ENCODE measurements at places on chromosomes 2 and 18. TPM values are rescaled to one million over a fixed set of nuclear protein-coding genes. Genes with fewer than 3 reads are reported as not detected.

- no peak overlapping the region for H3K27ac ChIP-seq
- H3K4me3 ChIP-seq, result no peak overlapping the region
- no peak for ATAC-seq
- no peaks in the 10 kb centered on the region for H3K4me1 ChIP-seq
These were observed 82.8 kb downstream of the QPCT start for GRCh38 chr2:37427241-37427640.

The GPAT2 gene
- total RNA-seq, result 2.7 TPM

DNA sequence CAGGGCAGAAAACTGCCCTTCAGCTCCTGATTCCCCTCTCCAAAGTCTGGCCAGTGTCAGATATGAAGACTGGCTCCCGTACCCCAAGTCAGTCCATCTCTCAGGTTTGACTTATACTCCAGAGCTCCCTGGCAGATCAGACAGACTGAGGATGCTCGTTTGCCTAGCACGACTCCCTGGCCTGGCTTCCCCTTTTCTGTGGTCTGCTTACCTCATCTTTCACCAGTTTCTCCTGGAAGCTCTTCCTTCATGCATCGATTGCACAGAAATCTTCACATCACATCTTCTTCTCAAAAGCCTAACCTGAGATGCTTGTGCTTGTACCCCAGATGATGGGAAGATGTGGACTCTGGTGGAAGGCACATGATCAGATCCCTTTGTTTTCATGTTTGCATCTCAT is 387.9 kb upstream of the POU3F3 start:
- peaks cover 3% of the 10 kb centered on the region for H3K27me3 ChIP-seq
- H3K36me3 ChIP-seq, result no peaks in the 10 kb centered on the region
- no peak overlapping the region for H3K27ac ChIP-seq
- ATAC-seq, result no peak

DNA sequence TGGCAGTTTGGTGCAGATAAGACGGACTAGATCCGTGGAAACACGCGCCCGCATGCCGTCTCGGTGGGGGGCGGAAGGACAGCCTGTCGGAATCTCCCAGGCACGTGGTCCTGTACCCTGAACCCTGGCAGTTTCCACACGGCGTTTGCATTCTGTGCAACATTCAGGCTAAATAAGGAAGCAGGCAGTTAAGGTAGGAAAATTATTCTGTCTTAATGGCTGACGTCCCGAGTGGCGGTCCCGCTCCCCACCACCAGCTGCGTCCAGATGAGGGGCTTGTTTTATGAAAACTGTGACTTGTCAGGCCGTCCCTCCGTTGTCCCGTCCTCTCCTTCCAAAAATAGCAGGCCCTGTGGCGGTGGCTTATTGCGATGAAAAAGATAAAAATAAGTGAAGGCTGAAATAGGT is 120.2 kb downstream of the NFATC1 start:
- peaks cover 35% of the 10 kb centered on the region for H3K4me1 ChIP-seq
- ATAC-seq, result no peak
- H3K27me3 ChIP-seq, result no peaks in the 10 kb centered on the region
- H3K27ac ChIP-seq, result peak overlapping the region; percentile 94

DNA sequence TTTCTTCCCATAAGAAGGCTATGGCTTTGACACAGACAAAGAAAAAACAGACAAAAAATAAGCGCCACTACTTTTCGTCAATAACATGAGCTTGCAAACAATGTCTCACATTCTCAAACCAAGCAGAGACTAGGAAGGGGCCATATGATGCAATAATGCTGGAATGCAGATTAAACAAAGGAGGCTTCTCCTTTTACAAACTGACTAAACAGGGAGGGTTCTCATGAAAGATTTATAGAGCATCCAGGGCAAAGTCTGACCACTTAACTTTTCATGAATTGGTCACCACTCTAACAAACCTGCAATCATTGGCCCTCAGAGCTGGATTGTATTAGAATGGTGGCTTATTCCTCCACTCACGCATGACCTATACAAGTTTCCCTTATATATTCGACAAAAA is 663.3 kb upstream of the CHAC2 start:
- no peak overlapping the region for H3K4me3 ChIP-seq
- no peaks in the 10 kb centered on the region for H3K36me3 ChIP-seq
- no peak overlapping the region for H3K27ac ChIP-seq
- no peaks in the 10 kb centered on the region for H3K4me1 ChIP-seq
- H3K27me3 ChIP-seq, result peaks cover 3% of the 10 kb centered on the region
- ATAC-seq, result no peak

DNA sequence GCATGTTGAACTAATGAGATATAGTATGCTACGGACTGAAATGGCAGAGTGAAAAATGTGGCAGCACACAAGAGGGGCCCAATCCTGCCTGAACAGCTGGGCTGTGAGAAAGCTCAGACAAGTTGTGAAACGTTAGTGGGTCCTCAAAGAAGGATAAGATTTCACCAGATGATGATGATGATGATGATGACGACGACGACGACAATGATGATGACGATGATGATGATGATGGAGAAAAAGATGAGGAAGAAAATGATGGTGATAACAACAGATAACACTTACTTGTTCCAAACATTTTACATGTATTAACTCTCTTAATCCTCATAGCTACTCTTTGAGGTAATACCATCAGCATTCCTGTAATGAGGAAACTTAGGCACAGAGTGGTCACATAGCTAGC is 94.2 kb downstream of the WDPCP start:
- no peak for ATAC-seq
- no peak overlapping the region for H3K4me3 ChIP-seq
- no peaks in the 10 kb centered on the region for H3K36me3 ChIP-seq
- H3K4me1 ChIP-seq, result no peaks in the 10 kb centered on the region

The RAD51AP2 gene
- total RNA-seq, result not detected

DNA sequence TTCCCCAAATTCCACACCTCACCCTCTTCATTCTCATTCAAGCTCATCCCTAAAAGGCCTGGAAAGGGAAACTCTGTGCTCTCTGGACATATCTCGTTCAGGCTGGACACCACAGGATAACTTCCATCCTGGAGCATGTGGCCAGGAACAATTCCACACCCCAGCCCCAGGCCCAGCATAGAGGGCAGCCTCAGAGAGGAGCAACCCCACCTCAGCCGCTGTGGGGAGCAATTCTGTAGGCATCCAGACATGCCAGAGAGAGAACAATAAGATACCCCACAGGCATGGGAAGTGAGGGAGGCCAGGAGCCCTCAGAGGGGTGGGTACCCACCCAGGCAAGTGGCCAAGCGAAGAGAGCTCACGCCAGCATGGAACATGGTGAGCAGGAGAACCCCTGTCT is 143.4 kb downstream of the GFPT1 start:
- H3K27me3 ChIP-seq, result peaks cover 36% of the 10 kb centered on the region
- no peaks in the 10 kb centered on the region for H3K4me1 ChIP-seq
- ATAC-seq, result no peak
- no peak overlapping the region for H3K27ac ChIP-seq
- H3K36me3 ChIP-seq, result no peaks in the 10 kb centered on the region

- no peaks in the 10 kb centered on the region for H3K27me3 ChIP-seq
- peak overlapping the region; percentile 83 for H3K4me3 ChIP-seq
- ATAC-seq, result peak; percentile 78
- H3K4me1 ChIP-seq, result peaks cover 46% of the 10 kb centered on the region
- peak overlapping the region; percentile 94 for H3K27ac ChIP-seq
These were observed 90.6 kb upstream of the TAF1B start for GRCh38 chr2:9752441-9753275.

DNA sequence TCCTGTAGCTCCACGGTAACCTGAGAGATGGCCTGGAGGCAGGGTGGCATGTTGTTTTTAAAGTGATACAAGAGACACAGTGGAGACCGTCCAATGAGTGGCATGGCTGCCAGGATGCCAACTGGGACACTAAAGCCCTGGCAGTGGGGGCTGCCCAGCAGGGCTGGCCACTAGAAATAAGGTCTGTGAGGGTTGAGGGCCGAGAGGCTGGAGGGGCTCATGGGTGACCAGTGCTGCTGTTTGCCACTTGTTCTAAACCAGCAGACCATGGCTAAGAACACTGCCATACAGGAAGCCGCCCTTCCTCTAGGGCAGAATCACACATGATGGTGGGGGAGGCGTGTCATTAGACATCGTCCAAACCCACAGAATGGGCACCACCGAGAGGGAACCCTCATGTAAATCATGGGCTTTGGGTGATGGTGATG is 71.9 kb downstream of the ALPK2 start:
- no peaks in the 10 kb centered on the region for H3K27me3 ChIP-seq
- H3K4me3 ChIP-seq, result no peak overlapping the region
- H3K4me1 ChIP-seq, result peaks cover 8% of the 10 kb centered on the region
- no peaks in the 10 kb centered on the region for H3K36me3 ChIP-seq

DNA sequence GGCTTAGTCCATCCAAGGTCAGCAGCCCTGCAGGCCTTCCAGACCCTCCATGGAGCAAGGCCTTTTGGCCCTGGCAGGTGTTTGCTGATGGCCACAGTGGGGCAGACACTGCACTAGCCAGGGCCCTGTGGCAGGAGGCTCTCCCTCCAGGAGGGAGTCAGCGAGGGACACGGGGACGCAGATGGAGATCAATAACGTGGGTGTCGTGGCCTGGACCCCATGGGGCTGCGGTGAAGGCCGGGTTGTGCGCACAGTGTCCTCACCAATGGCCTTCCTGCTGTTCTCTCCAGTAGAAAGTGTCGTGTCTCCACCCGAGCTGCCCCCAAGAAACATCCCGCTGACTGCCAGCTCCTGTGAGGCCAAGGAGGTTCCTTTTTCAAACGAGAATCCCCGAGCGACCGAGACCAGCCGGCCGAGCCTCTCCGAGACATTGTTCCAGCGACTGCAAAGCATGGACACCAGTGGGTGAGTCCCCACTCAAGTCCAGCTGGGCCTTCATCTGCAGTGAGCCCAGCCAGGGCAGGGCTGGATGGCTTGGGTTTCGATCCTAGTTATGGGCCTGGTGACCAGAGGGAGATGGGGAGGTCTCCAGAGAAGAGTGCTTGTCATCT is 65.4 kb downstream of the INPP5D start:
- H3K4me3 ChIP-seq, result no peak overlapping the region
- H3K27me3 ChIP-seq, result no peaks in the 10 kb centered on the region
- H3K4me1 ChIP-seq, result peaks cover 5% of the 10 kb centered on the region
- peaks cover 77% of the 10 kb centered on the region for H3K36me3 ChIP-seq
- ATAC-seq, result no peak
- H3K27ac ChIP-seq, result no peak overlapping the region

DNA sequence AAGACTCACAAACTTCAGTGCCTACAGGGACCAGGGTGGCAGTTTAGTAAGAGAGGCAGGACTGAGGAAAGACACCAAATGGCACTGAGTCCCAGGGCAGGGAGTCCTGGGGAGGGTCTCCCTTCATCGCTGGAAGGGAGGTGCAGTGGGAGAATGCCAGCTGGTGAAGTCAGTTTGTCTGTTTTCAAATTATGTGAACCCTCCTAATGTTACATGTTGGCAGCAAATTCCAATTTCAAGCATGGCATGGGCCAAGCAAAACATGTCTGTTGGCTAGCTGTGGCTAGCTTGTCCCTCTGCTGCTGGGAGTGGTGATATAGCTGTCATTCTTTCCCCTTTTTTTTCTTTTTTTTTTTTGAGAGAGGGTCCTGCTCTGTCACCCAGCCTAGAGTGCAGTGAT is 55.9 kb upstream of the HAAO start:
- H3K27ac ChIP-seq, result no peak overlapping the region
- H3K27me3 ChIP-seq, result no peaks in the 10 kb centered on the region
- H3K4me3 ChIP-seq, result no peak overlapping the region

The RNMT gene
- total RNA-seq, result 115 TPM

DNA sequence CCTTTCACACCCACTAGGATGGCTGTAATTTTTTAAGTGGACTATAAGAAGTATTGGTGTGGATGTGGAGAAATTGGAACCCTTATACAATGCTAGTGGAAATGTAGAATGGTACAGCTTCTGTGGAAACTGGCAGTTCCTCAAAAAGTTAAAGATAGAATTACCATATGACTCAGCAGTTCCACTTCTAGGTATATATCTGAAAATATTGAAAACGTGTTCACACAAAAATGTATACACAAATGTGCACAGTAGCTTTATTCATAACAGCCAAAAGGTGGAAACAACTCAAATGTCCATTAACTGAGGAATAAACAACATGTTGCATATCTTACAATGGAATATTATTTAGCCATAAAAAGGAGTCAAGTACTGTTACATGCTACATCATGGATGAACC is 17.7 kb downstream of the TANK start:
- no peak overlapping the region for H3K4me3 ChIP-seq
- H3K27ac ChIP-seq, result peak overlapping the region; percentile 60

The GPR35 gene
- total RNA-seq, result 2.0 TPM

DNA sequence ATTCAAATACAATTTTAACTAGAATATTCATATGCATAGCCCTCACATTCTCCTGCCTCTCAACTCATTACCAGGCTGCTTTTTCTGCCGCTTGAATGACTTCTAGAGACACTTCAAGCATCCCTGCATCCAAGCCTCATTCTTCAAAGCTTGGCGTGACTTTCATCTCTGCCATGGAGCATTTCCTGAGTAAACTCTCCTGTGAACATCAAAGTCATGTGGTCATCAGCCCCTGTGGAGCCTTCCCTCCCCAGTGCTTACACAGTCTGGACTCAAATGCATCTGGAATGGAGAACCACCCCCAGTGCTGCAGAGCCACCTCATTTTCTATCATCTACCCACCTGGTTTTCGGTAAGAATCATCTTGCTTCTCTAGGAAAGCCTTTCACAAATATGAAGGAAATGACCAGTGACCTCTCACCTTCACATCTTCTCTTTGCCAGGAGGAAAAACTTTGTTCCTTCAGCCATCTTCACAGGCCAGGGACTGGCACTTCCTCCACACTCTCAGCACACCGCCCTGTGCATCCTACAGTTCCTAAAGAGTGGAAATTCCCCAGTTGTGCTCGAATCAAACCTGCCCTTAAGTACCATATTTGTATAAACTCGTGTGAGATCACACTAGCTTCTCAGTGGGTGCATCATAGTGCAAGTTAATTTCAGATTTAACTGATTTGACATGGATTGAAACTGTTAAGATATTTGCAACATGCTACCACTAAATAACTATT is 116.4 kb downstream of the COL6A3 start:
- no peaks in the 10 kb centered on the region for H3K4me1 ChIP-seq
- no peak for ATAC-seq
- H3K36me3 ChIP-seq, result no peaks in the 10 kb centered on the region
- H3K27ac ChIP-seq, result no peak overlapping the region
- H3K4me3 ChIP-seq, result no peak overlapping the region

DNA sequence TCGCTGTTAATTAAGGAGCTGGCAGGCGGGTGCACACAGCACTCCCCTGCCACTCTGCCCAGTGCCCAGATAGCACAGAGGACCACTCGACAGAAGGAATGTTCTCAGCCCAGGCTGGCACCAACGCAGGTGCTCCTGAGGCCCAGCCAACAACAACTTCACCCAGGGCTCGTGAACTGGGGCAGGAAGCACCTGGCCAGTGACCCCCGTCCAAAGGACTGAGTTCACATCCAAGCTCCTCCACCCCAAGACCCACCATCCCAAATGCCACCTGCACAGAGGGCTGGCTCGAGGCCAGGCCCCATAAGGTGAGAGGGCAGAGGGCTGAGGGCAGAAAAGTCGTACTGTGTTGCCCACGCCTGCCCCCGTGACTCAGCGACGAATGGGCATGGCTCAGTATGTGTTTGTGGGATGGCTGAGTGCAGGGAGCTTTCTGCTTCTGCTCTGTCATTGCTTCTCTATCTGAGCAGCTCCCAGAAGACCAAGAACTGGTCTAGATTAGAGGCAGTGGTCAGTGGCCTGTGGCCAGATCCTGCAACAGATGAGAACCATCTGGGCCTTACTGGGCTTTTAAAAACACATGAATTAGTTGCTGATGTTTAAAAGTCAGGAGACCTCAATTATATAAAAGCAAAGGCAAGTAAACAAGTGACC is 68.4 kb downstream of the POLR1A start:
- peak overlapping the region; percentile 81 for H3K4me3 ChIP-seq
- H3K27ac ChIP-seq, result peak overlapping the region; percentile 94
- peaks cover 97% of the 10 kb centered on the region for H3K36me3 ChIP-seq
- peak; percentile 69 for ATAC-seq

GRCh38 chr2:229869226-229869625 is 52.6 kb downstream of the TRIP12 start:
- H3K4me1 ChIP-seq, result peaks cover 35% of the 10 kb centered on the region
- peaks cover 82% of the 10 kb centered on the region for H3K36me3 ChIP-seq
- ATAC-seq, result peak; percentile 11
